ENCODE measurements at places on chromosomes 1 and 21.

DNA sequence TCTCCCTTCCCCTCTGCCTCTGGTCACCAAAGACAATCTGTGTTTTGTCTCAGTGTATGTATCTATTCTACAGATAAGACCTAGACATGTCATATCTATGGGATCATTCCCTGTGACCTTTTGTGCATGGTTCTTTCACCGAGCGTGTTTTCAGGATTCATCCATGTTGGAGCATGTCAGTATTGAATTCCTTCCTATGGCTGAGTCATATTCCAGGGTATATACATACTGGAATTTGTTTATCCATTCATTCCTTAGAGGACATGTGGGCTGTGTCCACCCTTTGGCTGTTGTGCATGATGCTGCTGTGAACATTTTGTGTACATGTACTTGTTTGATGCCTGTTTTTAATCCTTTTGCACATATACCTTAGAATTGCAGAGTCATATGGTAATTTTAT lies 69.9 kb downstream of the NFASC start:
- no peak for DNase-seq

- DNase-seq = no peak
These were observed 140.6 kb downstream of the SDCCAG8 start for GRCh38 chr1:243396424-243396823.

DNA sequence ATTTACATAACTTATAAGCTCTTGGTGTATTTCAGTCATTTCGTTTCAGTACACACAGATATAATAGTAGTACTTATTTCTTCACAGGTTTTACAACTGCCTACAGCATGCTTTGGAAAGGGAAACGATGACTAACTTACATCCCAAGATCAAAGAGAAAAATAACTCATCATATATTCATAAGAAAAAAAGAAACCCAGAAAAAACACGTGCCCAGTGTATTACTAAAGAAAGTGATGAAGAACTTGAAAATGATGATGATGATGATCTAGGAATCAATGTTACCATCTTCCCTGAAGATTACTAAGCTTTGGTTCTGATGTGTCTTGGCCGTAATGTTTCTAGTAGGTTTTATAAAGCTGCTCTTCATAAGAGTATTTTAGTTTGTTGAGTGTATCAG lies 30.9 kb downstream of the TYW3 start:
- DNase-seq = no peak

- DNase-seq = no peak
These were observed 15.7 kb downstream of the POU3F1 start for GRCh38 chr1:38030596-38031512.

- no peak for DNase-seq
These were observed 59.9 kb downstream of the ARHGEF16 start for GRCh38 chr1:3514404-3514803.

DNA sequence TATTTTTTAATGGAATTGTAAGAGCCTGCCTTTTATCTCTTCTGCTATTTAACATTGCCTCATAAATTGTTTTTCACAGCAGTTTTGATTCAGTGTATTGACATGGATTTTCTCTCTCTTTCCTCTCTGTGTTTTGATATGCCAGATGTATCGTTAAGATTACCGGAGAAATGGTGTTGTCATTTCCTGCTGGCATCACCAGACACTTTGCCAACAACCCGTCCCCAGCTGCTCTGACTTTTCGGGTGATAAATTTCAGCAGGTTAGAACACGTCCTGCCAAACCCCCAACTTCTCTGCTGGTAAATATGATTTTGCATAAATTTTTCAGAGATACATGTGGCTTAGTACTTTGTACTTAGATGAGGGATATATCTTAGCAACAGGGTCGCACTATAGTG lies 23.1 kb upstream of the DYNLT5 start:
- DNase-seq = no peak

DNA sequence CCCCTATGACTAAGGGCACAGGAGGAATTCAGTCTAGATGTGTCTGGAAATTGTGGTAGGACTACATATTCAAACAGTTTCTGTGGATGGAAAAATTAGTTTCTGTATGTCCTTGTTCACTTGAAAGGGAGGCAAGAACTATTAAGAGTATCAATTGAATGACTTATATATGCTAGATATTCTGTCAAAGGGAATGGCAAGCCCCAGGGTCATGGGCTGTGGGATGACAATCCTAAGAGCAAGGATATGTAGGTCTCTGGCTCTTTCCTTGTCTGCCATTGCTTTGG lies 383.5 kb upstream of the B3GALT2 start:
- DNase-seq = no peak

DNA sequence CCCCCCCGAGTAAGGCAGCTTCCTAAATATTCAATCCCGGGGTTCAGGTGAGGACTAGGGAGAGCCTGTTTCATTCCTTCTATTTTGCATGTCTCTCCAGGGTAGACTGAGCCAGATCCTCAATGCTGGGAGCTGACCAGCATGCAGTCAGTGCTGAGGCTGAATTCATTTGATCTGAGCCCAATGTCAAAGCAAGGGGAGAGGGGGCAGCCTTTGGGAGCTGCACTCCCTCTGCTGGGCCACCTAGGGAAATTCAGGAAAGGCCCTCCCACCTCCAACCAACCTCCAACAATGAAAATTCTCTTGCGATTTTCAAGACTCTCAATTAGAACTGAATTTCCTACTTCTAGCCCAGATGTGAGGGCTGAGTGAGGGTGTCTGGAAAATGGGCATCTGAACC lies 371.2 kb downstream of the NPHP4 start:
- no peak for DNase-seq

GRCh38 chr1:210464519-210465039 lies 135.9 kb downstream of the HHAT start:
- no peak for DNase-seq

GRCh38 chr1:230069796-230070195 lies 2.8 kb downstream of the GALNT2 start:
- DNase-seq = no peak

DNA sequence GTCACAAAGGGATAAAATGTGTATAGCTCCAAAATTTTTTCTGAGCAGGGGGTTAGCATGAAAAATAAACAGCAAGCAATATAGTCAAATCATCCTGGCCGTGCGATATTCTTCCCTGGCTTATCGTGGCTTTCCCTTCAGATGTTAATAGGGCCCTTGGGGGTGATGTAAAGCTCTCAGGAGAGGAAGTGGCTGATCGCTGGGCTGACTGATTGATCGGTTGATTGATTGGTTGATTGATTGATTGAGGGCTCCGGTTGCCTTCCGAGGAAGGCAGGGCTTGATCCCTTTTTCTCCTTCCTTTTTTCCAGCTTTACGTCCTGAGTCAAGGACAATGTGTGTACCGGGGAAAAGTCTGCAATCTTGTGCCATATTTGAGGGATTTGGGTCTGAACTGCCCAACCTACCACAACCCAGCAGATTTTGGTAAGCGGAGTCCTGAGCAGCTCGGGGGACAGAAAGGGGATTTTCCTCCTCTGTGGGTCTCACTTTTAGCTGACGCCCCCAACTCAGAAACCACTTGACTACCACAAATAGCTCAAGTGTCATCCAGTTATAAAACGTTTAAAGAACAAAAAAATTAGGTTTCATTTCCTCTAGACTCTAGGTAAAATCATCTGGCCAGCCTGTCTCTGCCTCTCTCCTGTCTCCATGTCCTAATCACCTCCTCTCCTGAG lies 29.5 kb downstream of the TFF3 start:
- no peak for DNase-seq

DNA sequence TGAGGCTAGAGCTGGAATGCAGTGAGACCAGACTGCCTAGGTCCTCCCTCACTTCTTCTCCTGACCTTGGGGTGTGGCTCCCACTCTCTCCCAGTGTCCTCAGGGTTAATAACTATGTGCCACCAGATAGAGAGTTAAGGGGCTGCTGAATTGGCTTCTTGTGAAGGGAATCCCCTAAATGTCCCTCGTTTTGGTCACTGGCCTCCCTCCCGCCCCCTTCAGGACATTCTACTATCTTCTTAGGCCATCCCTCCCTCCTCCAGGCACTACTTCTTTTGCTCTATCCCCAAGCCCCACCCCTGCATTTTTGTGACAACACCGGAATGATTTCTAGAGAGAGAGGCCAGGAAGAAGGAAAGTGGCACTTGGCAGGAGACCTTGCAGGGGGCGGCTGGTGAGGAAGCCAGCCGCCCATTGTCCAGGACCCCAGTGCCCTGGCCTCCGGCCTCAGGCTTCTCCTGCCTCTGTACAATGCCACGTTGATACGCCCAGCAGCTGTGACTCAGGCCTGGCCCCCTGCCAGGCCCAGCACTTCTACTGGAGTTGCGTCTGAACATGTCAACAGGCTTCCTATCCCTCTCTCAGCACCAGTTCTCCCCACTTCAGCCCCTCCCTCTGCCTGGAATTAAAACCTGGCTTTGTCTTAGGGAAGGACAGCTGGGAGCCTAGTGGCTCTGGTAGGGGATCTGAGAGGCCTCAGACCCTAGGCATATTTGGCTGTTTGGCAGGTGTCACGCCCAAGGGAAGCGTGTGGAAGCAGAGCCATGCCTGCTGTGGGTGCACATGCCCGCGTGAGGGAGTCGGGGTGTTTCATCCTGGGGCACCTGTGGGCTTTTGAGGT lies 9.1 kb downstream of the LMNA start:
- peak; percentile 30 for DNase-seq

- DNase-seq = no peak
These were observed 3.4 kb downstream of the KIAA0319L start for GRCh38 chr1:35553851-35554250.

DNA sequence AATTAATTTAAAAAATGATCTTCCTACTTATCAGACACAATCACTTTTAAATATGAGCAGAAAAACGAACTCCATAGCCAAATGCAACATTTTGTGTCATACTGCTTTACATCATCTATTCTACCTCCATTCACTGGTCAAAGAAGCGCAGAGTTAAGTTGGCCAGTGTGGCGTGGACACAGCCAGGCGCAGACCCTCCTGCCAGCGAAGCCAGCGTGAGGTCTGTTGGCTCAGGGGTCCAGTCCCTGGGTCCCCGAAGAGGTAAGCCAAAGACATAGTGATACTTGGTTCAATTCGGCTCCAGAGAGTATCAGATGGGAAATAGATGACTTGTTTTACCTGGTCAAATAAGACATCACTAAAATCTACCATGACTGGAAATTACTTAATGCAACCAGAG lies 59.2 kb downstream of the B3GALT5 start:
- no peak for DNase-seq

GRCh38 chr21:15295875-15296274 lies 231.1 kb upstream of the NRIP1 start:
- no peak for DNase-seq

DNA sequence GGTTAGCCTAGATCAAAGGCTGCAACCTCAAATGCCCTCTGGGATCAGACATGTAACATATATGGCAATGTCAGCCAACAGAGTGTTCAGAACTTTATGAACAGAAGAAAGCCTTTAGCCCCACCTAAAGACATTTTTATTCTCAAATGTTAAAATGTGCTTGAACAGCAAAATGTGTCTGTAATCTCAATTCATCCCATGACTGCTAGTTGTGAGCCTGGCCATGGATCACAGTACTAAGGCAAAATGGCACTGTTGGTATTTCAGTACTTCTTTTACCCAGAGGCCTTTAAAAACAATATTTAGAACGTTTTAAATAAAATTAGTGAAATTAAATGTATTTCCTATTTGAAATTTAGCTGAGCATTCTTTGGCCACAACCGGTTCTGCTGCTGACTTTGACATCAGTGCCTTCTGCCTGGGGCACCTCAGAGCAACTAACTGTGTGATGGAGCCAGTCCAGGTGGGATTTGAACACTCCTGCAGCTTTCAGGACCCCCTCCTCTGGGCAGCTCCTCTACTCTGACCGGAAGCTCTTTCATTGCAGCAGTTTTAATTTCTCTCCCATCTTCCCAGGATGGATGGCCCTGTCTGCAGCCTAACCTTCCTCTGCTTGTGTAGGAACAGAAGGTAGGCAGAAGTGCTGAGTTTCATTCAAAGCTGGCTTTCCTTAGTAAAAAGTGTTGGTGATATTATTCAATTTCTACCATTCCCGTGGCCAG lies 68.3 kb upstream of the NFIA start:
- no peak for DNase-seq

DNA sequence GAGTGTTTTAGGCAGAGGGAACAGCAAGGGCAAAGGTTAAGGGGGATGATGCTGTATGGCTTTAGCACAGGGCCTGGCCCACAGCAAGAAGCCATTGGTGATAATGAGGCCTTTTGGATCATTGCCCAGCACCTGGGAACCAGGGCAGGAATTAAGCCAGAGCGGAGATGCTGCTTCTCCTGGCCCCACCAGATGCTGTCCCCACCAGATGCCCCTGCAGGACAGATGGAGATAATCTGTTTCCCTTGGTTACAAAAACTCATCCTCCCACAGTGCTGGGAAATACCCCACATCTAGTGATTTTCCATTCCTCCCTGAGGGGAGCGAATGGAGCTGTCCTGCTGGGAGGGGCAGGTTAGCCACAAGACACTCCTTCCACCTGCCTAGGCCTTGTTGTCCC lies 18.8 kb downstream of the OPRD1 start:
- DNase-seq = no peak

DNA sequence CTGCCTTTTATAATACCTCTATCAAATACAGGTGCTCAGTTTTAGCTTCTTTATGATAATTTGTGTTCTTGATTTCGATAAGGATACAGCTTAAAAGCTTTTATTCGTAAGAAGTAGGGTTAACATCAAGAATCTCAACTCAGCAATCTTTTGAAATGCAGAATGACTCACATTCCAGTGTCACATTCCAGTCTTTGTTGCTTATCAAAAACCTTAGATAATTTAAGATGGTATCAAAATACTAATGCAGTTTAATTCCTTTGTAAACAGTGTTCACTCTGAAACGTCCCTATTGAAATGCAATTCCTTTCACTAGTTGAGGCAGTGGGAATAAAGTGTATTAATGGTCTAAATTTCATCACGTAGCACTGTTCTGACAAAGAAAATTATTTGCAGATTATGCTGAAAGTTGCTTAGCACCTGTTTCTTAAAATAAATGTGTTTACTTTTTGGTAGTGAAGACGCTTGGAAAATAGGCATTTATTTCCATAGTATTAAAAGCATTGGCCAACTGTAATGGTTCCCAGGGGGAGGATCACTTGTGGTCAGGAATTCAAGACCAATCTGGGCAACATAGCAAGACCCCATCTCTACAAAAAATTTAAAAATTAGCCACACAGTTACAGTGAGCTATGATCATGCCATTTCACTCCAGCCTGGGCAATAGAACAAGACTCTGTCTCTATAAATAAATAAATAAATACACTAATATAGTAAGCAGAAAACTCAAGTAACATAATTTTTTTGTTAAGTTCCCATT lies 10.1 kb upstream of the CNN3 start:
- no peak for DNase-seq

DNA sequence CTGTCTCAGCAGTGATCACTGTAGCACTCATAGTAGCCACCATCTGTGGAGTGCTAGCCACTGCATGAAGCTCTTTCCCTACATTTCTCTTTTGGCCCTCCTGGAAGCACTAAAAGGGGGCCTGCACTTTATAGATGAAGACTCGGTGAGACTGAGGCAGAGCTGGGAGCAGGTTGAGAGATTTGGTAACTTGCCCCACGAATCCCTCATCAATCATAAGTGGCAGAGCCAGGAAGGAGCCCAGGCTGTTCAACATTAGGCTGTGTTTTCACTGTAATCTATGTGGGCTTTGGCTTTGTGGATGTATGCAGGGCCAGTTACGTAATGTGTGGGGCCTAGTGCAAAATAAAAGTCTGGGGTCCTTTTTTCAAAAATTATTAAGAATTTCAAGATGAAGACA lies 13.3 kb upstream of the ETV3 start:
- no peak for DNase-seq

- no peak for DNase-seq
These were observed 273.1 kb upstream of the PROX1 start for GRCh38 chr1:213714645-213715044.
